ENCODE measurements at places on chromosomes 2 and 18. TPM values are rescaled to one million over a fixed set of nuclear protein-coding genes. Genes with fewer than 3 reads are reported as not detected.

GRCh38 chr2:161983866-161984265 lies 90.1 kb downstream of the DPP4 start:
- H3K4me3 ChIP-seq: no peak overlapping the region
- peak; percentile 48 for DNase-seq
- H3K27me3 ChIP-seq: no peaks in the 10 kb centered on the region
- no peaks in the 10 kb centered on the region for H3K36me3 ChIP-seq
- H3K27ac ChIP-seq: no peak overlapping the region

GRCh38 chr2:191082321-191082720 lies 68.3 kb upstream of the STAT1 start:
- H3K27me3 ChIP-seq: no peaks in the 10 kb centered on the region
- H3K27ac ChIP-seq: no peak overlapping the region
- no peak overlapping the region for H3K4me3 ChIP-seq

DNA sequence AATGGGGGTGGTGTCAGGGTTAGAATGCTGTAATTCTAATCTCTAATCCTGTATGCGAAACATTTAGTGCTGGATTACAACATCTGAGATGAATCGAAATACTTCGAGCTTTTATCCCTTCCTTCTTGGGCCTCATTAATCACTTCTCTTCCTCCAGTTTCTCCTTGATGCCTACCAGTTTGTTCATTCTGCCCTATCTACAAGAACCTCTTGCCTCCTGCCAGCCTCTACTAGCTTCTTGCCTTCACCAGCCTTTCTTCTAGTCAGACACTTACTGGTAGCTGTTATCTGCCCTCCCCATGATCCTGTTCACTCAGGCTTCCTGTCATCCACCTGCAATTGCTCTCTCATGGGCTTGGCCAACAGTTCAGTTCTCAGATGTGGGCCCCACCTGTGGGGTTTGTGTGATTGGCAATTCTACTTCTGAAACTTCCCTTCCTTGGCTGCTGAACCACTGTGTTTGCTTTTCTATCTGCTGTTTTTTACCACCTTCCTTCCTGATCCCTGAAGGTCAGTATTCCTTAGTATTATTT lies 15.4 kb upstream of the FARP2 start:
- H3K4me3 ChIP-seq: no peak overlapping the region
- no peaks in the 10 kb centered on the region for H3K27me3 ChIP-seq
- peaks cover 69% of the 10 kb centered on the region for H3K36me3 ChIP-seq
- H3K27ac ChIP-seq: peak overlapping the region; percentile 22
- H3K4me1 ChIP-seq: peaks cover 30% of the 10 kb centered on the region

Gene CAPN13
- not detected for polyA plus RNA-seq

Gene MAP3K19
- not detected for polyA plus RNA-seq

GRCh38 chr2:166375195-166375735 lies 479 bp downstream of the SCN9A start:
- H3K27me3 ChIP-seq: no peaks in the 10 kb centered on the region
- DNase-seq: peak; percentile 38
- peak overlapping the region; percentile 90 for H3K4me3 ChIP-seq
- H3K36me3 ChIP-seq: no peaks in the 10 kb centered on the region
- no peak overlapping the region for H3K27ac ChIP-seq

DNA sequence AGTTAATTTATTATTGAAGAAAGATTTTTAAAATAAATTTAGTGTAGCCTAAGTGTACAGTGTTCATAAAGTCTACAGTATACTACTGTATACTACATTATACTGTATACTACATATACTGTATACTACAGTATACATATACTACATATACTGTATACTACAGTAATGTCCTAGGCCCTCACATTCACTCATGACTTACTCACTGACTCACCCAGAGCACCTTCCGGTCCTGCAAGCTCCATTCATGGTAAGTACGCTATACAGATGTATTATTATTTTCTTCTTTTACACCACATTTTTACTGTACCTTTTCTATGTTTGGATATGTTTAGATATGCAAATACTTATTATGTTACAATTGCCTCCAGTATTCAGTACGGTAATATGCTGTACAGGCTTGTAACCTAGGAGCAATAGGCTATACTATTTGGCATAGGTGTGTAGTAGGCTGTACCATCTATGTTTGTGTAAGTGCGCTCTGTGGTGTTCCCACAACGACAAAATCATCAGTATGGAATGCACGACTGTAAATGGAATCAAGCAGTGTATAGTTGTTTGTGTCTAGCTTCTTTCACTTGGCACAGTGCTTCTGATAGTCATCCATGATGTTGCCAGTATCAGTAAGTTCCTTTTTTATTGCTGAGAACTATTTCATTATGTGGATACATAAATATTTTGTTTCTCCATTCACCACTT lies 245.7 kb downstream of the MTX2 start:
- no peak for DNase-seq
- H3K27ac ChIP-seq: no peak overlapping the region
- H3K4me1 ChIP-seq: no peaks in the 10 kb centered on the region
- no peak overlapping the region for H3K4me3 ChIP-seq

DNA sequence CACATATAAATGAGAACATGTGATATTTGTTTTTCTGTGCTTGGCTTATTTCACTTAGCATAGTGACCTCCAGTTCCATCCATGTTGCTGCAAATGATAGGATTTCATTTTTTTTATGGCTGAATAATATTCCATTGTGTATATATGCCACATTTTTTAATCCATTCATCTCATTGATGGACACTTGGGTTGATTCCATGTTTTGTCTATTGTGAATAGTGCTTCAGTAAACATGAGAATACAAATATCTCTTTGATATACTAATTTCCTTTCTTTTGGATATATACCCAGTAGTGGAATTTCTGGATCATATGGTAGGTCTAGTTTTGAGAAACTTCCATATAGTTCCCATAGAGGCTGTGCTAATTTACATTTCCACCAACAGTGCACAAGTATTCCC lies 3.7 kb upstream of the NEMP2 start:
- H3K27me3 ChIP-seq: no peaks in the 10 kb centered on the region
- H3K4me1 ChIP-seq: 0 out of 2 replicates have a peak, but pooled peaks cover 3% of the 10 kb centered on the region
- no peak for DNase-seq
- no peak overlapping the region for H3K4me3 ChIP-seq
- H3K36me3 ChIP-seq: no peaks in the 10 kb centered on the region

DNA sequence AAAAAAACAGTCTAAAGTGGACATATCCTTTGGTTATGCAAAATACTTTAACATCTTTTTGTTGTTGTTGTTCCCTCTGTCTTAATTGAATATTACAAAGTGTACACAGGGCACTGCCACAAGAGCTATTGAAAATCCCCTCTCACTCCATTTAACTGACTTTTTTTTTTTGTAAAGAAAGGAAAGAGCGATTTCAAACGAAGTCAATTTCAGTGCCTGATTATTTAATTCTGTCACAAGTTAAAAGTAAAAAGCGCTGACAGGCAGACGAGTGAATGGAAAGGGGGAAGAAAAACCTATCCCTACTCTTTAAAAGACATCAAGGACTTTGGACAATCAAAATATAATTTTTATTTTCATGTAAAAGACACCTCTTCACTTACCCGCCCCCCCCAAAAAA lies 1.9 kb downstream of the FIGN start:
- no peaks in the 10 kb centered on the region for H3K36me3 ChIP-seq
- no peaks in the 10 kb centered on the region for H3K27me3 ChIP-seq
- peak overlapping the region; percentile 34 for H3K27ac ChIP-seq
- peak; percentile 27 for DNase-seq

Gene LDLRAD4
- not detected for polyA plus RNA-seq

GRCh38 chr2:28449488-28450395 lies 46.1 kb upstream of the PLB1 start:
- no peak overlapping the region for H3K4me3 ChIP-seq
- H3K4me1 ChIP-seq: peaks cover 52% of the 10 kb centered on the region
- no peaks in the 10 kb centered on the region for H3K36me3 ChIP-seq
- H3K27me3 ChIP-seq: no peaks in the 10 kb centered on the region
- H3K27ac ChIP-seq: peak overlapping the region; percentile 89

Gene GAL3ST2
- polyA plus RNA-seq: not detected

DNA sequence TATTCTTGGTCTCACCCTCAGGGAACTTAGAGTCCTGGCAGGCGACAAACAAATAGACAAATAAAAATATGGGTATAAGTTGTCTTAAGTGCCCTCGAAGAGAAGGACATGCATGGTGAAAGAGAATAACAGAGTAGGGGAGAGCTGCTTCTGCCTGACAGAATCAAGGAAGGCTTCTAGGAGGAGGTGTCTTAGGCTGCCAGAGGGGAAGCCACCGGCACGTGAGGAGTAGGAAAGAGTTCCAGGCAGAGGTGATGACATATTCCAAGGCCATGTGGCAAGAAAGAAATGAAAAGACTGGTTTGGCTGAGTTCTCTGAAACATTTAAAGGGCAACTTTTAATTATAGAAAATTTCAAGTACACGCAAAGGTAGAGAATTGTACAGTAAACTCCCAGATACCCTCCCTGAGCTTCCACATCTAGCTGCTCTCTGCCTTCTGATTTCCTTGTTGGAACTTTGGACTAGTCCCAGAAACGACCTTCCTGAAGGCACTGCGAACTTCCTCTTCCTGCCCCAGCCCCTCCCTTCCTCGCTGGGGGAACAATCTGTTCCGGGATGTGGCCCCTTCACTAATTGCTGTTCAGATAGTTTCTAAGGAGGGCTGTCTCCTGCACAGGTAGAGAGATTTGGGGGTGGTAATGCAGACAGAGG lies 91.7 kb downstream of the DYSF start:
- no peaks in the 10 kb centered on the region for H3K4me1 ChIP-seq
- H3K27ac ChIP-seq: no peak overlapping the region
- H3K27me3 ChIP-seq: peaks cover 38% of the 10 kb centered on the region
- no peak for DNase-seq
- H3K4me3 ChIP-seq: no peak overlapping the region
- H3K36me3 ChIP-seq: no peaks in the 10 kb centered on the region

GRCh38 chr18:48320639-48320945 lies 88.6 kb downstream of the ZBTB7C start:
- DNase-seq: no peak
- no peaks in the 10 kb centered on the region for H3K27me3 ChIP-seq
- no peak overlapping the region for H3K4me3 ChIP-seq
- no peaks in the 10 kb centered on the region for H3K36me3 ChIP-seq

Gene ZC3H15
- polyA plus RNA-seq: 103 TPM

Data from GM23248 (cell line).